Jurkat, Clone E6-1 (cell line): ENCODE measurements at places on chromosomes 1 and 21.

DNA sequence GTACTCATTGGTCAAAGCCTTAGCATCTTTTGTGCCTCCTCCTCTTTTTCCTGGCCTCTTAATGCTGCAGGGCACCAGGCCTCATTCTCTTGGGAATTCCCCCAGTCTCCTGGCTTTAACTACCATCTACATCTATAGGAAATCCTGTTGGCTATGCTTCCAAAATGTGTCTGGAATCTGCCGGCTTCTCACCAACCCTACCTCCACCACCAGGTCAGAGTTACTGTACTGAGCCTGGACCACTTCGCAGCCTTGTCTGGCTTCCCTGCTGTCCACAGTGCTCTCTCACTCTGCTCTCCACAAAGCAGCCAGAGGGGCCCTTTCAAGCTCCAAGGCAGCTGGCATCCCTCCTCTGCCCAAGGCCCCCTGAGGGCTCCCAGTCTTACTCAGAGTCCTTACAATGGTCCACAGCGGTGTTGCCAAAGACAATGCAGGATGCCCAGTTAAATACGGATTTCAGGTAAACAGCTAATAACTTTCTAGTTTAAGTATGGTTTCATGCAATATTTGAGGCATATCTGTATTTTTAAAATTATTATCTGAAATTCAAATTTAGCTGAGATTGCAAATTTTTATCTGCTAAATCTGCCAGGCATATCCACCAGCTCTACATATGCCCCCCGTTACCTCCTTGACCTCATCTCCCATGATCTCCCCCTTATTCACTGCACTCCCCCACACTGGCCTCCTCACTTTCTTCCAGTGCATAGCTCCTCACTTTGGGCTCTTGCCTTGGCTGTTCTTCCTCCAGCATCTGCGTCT is 34.5 kb upstream of the FAM163A start:
- DNase-seq: no peak

GRCh38 chr1:228081578-228082213 is 812 bp upstream of the ARF1 start:
- DNase-seq: no peak

DNA sequence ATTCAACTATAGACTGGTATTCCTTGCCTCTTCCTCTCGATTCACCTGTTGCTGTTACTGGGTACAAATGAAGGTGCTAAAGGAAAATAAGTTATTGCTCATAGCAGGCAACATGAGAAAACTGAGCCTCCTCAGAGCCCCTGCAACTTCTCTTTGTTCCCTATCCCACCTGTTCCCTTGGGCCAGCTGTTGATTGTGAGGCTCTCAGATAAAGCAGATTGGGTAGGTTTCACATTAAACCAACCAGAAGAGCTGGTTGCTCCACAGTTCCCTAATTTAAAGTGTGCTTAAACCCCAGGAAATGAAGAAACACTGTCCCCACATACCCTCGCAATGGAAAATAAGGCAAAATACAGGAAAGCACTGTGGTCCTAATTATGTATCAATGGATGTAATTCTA is 4.8 kb downstream of the DEDD start:
- DNase-seq: no peak

DNA sequence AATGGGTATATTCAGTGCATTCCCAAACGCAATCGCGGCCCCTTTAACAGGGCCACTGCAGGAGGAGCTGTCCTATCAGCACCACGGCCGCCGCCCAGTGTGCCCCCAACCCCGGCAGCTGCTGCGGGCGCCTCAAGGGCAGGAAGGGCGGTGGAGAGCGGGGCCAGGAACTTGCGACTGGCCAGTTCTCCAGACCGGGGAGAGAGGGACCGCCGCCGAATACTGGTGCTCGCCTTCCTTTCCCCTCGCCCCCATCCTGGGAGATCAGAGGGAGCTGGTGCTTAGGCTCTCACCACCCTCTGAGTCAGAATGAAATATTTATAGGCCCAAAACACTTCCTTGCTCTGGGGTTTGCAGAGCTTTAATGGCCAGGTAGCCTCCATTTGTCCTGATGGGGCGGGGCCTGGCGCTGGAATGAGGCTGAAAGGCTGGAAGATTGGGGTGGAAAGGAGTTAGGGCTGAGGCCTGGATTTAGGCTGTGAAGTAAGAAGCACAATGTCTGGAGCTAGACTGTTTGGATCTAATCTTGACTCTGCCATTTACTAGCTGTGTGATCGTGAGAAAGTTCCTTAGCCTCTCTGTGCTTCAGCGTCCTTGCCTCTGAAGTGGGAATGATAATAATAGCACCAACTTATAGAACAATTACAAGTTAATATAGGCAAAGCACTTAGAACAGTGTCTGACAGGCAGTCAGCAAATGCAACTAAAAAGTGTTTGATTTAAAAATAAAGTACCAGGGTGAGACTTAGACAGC is 75.5 kb downstream of the NAV1 start:
- no peak for DNase-seq

GRCh38 chr1:229710746-229711145 is 84.7 kb downstream of the URB2 start:
- DNase-seq: no peak

GRCh38 chr1:178492341-178492740 is 4.4 kb downstream of the CLEC20A start:
- no peak for DNase-seq

DNA sequence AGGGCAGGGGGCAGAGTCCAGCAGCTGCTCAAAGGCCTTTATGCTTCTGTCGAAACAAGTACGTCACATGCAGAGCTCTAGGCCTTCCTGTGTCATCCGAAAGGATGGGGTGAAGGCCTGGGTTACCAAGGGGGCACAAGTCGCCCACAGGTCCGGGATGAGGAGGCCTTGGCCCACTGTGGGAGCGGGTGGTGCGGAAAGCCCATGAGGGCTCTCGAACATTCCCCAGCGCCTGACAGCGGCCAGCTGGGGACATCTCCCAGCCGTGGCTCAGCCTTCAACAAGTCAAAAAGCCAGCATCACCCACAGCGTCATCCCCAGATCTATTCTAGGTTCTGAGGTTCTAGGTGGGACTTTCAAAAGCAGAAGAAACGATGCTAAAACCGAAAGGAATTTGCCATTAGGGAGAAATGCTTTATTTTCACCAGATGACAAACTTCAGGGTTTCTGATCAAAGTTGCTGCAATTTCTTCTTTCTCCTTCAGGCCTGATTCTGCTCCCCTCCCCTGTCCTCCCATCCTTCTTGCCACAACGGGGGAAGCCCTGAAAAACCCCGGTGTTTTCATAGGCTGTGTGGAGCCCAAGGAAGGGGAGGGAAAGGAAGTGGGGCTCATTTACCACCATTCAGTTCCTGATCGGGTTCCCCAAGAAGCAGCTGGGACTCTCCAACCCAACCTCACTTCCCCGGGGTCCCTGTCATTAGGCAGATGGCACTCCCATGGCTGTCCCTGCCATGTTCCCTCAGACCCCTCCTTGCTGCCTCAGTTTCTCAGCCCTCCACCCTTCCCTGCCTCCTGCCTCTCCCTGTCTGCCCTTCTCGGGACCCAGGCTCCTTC is 17.6 kb downstream of the GPR137B start:
- no peak for DNase-seq

DNA sequence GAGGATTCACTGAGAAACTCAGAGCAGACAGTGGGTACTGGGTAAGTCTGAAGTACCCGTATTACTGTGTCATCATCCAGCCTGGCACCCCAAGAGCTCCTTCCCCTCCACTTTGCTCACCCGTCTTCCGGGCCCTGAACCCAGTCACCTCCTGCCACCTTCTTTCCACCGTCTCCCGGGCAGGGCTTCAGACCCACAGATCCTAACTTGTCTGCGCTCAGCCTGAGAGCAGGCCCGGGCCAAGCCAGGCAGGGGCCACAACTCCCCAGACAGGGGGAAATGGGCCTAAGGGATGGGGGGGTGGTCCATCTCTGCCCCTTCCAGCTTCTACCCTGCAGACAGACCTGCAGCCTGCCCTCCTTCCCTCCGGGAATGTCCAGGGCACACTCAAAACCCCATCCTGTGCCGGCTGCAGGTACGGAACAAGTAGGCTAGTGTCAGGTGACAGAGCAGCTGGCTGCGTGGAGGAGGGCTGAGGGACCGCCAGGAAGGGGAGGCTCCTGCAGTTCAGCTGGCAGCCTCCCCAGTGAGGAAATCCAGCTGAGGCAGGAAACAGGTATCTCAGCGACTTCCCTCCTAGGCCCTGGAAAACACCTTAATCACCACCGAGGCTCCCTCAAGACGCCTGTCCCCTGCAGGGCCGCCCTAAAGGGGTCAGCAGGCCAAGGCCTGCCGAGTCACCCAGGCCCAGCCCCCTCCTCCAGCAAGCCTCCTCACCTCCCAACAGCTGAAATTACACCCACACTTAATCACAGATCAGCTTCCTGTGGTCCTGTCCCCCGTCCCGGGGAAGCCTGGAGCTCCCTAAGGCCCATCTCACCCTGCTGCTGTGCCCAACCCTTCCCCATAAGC is 3.5 kb downstream of the HSPG2 start:
- DNase-seq: no peak

DNA sequence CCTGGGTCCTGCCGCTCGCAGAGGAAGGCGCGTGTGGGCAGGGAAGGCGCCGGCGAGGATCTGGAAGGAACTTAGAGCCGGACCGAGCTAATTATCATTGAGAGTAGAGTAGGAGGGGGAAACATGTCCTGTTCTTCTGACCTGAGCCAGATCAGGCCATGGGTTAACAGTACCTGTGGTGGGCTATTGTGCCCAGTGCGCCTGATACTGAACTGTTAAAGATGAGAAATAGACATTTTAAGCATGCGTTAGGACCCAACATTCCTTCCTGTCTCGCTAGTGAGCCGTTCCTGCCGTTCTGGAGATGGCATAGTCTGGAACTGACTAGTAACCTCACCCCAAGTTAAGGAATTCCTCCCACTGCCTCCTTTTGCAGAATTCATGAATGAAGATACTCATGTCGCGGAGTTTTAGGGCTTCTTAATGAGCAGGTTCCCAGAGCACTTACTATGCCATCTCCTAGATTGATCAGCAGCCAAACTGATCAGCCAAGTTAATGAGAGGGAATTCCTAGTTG is 870 bp downstream of the STRIP1 start:
- DNase-seq: no peak

DNA sequence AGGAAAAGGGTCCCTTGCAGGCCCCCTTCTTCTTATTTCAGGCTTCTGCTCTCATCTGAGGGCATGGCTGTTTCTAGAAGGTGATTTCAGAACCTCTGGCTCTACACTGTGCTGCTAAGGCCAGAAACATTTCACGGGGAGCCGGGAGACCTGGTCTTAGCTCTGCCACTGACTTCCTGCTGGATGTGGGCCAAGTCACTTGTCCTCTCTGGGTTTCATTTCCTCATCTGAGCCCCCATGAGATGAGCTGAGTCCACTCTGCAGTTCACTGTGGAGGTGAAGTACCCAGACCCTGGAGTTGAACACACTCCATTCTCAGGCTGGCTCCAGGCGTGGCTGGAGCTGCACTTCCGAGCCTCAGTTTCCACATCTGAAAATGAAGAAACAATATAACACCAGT is 2.1 kb downstream of the PADI1 start:
- no peak for DNase-seq

- no peak for DNase-seq
Observed at GRCh38 chr1:22295856-22296255, 153.0 kb upstream of the WNT4 start.

DNA sequence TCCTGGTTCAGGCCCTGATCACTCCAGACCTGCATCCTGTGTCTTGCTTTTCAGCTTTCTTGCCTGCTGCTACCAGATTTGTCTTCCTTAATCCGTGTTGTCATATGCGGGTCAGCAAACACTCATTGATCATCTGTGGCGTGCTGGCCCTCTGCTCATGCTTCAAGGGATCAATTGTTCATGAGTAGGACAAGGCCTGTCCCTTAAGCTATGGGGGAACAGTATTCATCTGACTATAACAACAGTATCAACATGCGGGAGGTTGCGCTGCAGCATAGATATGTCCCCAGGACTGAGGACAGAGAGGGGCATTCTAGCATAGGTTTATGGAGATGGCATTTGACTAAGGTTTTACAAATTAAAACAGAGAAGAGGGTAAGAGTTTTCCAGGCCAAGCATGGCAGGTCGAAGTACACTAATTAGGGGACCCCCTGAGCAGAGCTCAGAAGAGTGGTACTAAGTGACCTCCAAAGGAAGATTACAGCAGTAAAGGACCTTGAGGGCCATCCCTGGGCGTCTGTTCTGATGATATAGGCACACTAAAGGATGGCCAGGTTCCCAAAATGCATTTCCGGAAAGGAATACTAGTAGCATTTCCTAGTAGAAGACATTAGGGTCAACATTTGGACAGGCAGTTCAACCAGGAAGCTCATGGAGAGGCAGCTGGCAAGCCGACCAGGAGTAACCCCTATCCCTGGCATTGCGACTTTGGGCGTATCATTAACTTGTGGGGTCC is 811 bp upstream of the ZNF672 start:
- DNase-seq: no peak

DNA sequence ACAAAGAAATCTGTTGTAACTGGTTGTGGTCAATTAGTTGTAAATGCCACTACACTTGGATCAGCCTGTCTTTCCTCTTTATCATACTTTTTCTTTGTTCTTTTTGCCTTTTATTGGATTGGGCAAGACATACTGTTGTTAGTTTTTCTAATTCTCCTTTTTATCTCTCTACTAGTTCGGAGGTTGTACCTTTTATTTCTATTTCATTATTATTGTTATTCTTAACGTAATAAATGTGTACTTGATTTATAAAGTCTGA is 59.2 kb downstream of the IVNS1ABP start:
- no peak for DNase-seq
